ENCODE measurements at places on chromosomes 12 and 14.

GRCh38 chr12:91902860-91903683 lies 242.6 kb downstream of the BTG1 start:
- no peak for DNase-seq

DNA sequence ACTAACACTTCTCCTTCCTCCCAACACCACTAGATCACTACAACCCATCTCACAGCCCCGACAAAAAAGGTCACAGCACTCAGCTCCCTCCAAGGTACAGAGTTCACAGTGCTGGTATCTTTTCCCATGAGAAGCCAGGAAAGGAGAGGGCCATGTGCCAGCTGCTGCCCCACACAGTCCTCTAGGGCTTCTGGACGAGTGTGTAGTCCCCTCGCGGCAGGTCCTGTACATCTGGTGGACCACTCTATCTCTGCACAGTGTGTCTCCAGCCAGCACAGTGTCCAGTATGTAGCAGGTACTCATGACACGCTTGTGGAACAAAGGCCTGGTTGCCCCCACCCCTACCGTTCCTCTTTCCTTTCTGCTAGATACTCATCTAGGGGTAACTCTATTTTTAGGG lies 134.4 kb upstream of the FOXN3 start:
- DNase-seq, result no peak

GRCh38 chr14:74604911-74605310 lies 7.1 kb downstream of the LTBP2 start:
- DNase-seq, result no peak

- no peak for DNase-seq
These were observed 172.7 kb downstream of the APAF1 start for GRCh38 chr12:98817742-98818141.

DNA sequence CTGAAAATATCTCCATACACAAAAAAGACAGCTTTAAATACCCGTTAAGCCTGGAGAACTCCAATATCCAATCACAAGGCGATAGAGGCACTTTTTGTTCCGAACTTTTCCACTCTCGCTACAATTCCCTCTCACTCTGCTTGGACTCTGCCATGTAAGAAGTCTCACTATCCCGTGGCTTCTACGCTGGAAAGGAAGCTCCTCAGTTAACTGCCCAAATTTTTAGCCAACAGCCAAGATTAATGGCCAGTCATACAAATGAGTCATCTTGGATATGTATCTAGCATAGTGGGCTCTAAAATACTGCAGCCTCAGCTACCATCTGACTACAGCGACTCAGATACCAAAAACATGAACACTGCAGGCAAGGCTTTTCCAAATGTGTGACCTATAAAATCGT lies 45.5 kb upstream of the RERGL start:
- no peak for DNase-seq

DNA sequence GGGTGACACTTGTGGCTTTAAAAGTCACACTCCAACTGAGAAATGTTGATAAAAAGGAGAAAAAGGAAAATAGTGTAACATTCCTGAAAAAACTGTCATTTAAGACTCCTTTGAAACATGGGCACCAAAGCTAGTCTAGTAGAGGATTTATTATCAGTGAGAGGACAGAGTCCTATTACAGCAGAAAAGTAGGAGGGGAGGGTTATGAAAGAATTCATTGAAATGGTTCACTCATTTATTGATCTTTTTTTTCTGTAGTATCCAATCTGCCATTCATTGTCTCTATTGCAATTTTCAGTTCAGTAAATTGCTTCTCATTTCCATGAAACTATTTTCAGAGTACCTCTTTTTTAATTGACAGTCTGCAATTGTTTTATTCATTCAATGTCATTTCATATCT lies 25.4 kb downstream of the PPM1A start:
- no peak for DNase-seq

GRCh38 chr12:104155711-104156555 lies 17.9 kb upstream of the NFYB start:
- no peak for DNase-seq

Measured in esophagus squamous epithelium (tissue), 5 donors.